ENCODE measurements at places on chromosomes 6 and 20.

- DNase-seq: no peak
Observed at GRCh38 chr20:18176318-18176785, 38.7 kb downstream of the KAT14 start.

GRCh38 chr6:42141603-42142117 is 760 bp downstream of the C6orf132 start:
- DNase-seq: no peak

- DNase-seq: no peak
Observed at GRCh38 chr20:18506744-18507143, 996 bp upstream of the SEC23B start.

- no peak for DNase-seq
Observed at GRCh38 chr6:20129290-20130088, 82.8 kb downstream of the MBOAT1 start.

DNA sequence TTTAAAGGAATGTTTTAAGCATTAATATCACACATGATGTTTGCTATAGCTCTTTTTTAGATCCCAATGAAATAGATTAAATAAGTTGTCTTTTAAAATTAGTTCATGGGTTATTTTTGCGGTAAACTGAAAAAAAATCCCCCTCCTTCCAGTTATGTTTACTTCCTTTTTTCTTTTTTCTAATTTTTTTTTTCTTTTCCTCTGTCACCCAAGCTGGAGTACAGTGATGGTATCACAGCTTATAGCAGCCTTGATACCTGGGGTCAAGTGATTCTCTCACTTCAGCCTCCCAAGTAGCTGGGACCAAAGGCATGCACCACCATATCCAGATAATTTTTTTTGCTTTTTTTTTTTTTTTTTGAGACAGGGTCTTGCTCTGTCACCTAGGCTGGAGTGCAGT is 17.8 kb upstream of the SCAF8 start:
- DNase-seq: no peak

GRCh38 chr6:106574741-106575458 is 54.4 kb downstream of the RTN4IP1 start:
- peak; percentile 51 for DNase-seq
